ENCODE measurements at places on chromosomes 11 and 22.

DNA sequence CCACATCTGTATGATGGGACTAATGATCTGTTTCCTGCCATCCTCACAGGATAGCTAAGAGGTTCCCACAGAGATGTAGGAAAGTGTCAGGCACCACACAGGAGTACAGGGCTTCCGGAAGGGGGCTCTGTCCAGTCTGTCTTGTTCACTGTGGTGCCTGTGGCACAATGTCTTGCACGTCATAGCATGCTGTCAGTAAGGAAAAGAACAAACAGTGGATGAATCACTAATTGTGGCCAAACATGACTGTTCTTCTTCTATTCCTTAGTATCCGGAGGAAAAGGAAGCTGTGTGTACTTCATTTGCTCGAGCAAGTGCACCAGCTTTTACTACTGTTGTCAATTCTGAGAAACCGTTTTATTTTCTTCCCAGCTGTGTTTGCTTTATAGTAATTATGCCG lies 73.4 kb upstream of the YWHAH start:
- no peak for DNase-seq

DNA sequence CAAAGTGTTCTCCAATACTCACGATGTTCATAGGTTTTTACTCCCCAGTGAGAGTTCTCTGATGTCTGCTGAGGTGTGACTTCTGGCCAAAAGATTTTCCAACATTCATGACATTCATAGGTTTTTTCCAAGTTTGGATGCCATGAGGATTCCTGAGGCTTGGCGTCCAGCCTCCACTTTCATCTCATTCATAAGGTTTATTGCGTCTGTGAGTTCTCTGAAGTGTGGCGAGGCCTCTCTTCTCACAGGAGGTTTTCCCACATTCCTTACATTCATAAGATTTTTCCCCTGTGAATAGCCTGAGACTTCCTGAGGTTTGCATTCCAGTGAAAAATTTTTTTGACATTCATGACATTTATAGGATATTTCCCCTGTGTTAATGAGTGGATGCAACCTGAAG lies 1014.1 kb downstream of the LRRC4C start:
- no peak for DNase-seq

- DNase-seq: no peak
These were observed 4.0 kb downstream of the OR51E1 start for GRCh38 chr11:4647766-4648165.

- DNase-seq: no peak
These were observed 117.6 kb upstream of the ARHGAP20 start for GRCh38 chr11:110829873-110830272.

DNA sequence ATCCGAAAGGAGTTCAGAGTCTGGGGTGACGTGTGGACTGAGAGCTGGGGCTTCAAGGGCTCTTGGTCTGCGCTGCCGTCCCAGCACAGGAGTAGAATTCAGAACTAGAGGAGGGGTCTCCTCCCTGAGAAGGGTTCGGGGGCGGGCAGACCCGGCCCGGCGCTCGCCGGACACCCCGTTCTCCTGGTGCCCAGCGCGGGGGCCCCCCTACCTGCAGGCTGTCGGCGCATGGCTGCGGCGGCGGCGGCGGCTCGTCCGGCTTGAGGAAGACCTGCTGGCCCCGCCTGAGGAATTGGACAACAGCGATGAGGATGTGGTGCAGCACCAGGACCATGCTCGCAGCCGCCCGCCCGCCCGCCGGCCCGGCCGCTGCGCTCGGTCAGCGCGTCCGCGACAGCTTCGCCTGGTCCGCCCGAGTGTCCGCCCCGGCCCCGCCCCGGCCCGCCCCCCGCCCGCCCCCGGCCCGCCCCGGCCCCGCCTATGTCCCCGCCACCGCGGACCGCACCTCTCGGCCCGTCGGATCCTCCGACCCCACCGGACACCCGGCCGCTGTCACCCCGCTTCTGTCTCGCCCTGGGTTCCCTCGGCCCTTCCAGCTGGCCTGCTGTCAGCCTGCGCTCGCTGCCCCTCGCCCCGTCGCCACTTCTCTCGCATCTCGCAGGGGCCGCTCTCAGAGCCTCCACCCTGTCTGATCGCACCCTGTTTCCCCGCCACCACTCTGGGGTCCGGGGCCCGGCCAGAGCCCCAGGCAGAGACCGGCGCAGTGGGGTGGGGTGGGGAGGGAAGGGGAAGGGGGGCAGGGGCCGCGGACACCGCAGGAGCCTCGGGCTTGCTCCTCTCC lies 32.0 kb downstream of the PDE2A start:
- DNase-seq: no peak

DNA sequence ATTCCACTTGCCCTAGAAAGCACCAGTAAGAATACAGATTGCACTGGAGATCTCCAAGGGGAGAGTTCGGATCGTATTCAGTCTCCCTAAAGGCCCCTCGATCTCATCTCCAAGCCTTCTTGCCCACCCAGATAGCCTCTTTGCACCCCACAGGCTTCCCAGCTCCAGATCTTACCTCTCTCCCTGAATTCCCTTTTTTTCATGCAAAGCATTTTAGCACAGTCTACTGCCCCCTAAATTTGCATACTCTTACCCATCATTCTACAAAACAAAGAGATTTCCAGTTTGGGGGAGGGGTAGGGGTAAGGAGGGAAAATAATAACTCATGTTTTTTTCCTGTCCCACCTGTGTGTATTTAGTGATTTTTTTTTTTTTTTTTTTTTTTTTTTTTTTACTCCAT lies 105.2 kb downstream of the NAV2 start:
- no peak for DNase-seq

DNA sequence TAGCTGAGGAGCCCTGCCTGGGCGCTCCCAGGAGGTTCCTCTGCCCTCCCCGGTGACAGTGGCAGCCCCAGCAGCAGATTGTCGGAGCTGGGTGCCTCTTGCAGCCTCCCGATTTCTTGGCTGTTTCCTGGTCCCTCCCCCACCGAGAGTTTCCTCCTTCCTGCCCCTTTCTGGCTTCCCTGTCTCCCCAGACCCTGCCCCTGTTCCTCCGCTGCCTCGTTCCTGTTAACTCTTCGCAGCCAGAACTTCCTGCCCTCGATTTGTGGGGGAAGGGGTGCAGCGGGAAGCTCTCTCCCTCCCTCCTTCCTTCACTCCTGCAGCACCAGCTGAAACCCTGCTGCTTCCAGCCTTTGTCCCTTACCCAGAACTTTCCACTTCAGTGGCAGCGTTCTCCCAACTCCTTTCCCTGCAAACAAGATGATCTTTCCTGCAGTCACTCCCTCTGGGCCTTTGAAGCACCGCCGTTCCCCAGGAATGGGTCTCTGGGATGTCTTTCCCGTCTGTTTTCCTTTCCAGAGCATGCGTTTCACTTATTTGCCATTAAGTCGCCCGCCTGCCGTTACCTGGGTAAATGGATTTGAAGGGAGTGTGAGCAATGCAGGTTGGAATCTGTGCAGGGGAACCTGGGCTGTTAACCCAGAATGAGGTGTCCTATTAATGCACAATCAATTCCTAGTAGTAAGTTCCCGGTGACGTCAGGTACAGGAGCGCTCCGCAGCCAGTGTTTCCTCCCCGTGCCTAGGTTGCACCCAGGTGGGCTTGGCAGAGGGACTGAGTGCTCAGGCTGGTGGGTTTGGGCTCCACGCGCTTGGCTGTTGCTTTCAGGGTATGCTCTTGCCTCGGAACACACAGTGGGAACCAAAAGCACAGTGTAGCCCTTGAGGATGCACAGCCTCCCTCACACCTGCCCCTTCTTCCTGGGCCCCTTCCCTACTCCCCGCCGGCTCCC lies 4.3 kb downstream of the GRK2 start:
- no peak for DNase-seq

DNA sequence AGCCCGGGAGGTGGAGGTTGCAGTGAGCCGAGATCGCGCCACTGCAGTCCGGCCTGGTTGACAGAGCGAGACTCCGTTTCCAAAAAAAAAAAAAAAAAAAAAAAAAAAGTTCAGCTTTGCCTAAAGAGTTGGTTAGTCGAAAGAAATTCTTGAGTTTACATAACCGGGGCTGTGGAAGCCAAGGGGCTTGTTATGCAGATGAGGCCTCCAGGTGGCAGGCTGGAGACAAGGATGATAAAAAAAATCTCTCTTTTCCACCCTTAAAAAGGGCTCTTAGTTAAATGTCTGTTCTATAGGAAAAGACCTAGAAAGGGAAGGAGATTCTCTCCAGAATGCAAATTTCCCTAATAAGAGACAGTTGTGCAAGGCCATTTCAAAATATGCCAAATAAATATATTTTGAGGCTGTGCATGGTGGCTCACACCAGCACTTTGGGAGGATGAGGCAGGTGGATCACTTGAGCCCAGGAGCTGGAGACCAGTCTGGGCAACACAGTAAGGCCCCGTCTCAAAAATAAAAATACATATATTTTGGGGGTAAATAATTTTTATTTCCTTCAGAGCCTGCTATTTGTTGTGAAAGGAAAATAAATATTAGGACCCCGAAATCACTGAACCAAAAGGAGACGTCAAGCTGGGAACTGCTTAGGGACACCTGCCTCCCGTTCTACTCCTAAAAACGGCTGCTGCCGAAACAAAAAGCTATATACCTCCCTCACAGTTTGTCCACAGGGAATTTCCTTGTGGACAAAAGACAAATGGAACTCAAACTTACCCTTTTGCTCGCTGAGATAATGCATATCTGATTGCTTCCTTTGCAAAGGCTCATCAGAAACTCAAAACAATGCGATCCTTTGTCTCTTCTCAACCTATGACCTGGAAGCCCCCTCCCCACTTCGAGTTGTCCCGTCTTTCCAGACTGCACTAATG lies 2.4 kb upstream of the IFITM2 start:
- no peak for DNase-seq

DNA sequence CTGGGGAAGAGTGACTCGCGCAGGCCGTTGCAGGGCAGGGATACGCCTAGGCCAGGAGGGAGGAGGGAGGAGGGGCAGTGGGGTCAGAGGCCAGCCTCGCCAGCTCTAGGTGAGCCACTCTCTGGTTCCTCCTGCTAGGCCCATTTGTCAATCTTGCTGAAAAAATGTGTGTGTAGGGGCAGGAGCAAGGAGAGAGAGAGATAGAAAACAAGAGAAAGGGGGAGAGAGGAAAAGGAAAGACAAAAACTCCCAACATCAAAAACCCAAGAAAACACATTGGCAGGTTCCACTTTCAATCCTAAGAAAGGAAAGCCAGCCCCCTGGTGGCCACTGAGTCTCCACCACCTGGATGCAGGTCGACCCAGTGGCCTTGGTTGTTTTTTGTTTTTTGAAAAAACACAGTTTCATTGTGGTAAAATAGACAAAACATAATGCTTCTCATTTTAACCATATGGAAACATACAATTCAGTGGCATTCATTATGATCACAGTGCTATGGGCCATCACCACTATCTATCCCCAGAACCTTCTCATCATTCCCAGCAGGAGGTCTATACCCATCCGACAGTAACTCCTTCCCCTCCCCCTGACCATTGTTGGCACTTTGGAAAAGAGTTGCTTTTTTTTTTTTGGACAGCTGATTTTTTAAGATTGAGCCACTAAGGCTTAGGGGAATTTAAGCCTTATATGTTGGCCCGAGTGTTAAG lies 10.9 kb downstream of the OMP start:
- no peak for DNase-seq

- no peak for DNase-seq
These were observed 13.1 kb downstream of the MPPED1 start for GRCh38 chr22:43424666-43425630.

DNA sequence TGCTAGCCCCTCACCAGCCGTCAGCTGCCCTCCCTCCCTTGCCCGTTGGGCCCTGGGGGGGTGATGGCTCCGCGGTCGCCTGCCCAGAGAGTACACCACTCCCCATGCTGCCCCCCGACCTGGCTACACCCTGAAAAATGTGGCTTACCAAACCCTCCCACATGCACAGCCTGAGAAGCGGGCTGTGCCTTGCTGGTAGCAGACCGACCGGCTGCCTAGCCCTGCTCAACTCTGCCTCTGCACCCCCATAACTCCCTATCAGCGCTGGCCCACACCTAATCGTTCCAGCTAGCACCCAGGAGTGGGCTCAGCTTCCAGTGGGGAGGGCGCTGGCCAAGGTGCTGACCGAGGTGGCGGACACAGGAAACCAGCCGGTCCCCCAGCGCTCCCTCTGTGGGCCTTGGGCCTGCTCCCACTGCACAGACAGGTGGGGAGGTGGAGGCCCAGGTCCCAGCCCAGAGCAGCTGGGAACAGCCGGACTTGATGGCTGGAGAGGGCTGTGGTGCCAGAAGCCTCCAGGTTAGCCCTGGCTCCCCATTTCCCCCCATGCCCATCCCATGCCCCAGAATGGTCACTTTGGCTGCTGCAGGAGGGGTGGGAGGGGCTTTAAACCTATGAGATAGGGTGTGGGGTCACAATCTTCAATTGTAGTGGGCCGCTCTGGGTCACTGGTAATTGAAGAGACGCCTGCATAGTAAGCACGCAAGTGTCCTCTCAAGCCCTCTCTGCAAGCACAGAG lies 32.1 kb upstream of the PRODH start:
- DNase-seq: no peak

DNA sequence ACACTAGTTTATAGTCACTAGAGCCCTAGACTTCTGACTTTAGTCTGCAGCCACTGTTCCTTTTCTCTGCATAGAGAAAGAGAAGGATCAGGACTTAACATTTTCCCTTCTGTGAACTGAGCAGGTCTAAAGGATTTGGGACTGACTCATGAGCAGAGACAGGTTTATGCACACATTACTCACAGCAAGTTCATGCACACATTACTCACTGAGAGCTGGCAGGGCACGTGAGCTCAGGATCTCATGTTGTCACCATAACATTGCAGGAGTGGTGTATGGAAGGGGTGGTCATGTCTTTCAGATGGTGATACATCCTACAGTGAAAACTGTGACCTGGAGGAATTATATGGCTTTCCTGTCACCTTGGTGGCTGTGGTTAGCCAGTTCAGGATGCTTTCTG lies 56.4 kb downstream of the CEP164 start:
- no peak for DNase-seq

DNA sequence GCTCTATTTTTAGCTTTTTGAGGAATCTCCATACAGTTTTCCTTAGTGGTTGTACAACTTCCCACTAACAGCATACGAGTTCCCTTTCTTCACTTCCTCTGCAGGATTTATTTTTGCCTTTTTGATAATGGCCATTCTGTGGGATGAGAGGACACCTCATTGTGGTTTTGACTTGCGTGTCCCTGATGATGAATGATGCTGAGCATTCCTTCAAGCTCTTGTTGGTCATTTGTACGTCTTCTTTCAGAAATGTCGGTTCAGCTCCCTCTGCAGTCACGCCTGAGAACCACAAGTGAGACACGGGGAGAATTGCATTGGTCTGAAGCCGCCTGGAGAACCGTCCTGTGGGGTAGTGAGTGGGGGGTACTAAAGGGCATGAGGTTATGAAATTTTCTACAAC lies 2.0 kb upstream of the KRTAP5-10 start:
- no peak for DNase-seq

DNA sequence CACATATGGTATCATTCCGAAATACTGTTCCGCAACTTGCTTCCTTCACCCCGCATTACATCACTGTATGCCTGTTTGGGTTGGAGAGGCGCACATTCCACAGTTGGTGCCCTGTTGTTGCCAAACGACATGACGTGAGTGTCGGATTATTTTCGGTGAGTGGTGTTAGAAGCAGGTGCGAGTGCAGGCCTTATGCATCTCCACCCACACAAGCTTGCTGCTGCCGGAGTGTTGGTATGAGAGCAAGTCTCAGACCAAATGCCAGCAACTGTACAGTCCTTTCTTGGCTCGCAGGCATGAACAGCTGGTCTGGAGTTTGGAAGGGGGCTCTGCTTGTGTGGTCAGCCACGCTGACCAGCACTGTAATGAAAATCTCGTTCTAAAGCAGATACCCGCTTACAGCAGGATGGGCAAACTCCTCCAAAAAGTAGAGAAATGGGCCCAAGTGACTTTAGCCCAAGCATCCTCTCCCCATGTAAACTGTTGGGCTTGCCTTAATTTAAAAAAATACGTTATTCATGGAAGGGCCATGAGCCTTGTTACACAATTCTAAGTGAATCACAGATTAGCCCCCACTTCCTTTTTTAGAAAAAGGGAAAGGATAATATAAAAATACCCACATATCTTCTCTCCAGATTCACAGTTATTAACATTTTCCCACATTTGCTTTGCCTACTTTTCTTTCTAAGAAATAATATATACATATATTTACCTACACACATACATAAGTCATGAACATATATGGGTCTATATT lies 48.7 kb upstream of the OR9Q1 start:
- no peak for DNase-seq
